ENCODE measurements at places on chromosomes 5 and 9. TPM values are rescaled to one million over a fixed set of nuclear protein-coding genes. Genes with fewer than 3 reads are reported as not detected.

GRCh38 chr9:105975886-105976645, 281.7 kb downstream of the TMEM38B start:
- DNase-seq = no peak

GRCh38 chr9:88174324-88174723, 36.0 kb upstream of the SPATA31C2 start:
- no peak for DNase-seq

GRCh38 chr5:112957036-112957808, 19.4 kb upstream of the DCP2 start:
- DNase-seq = no peak

- DNase-seq = no peak
Measured at GRCh38 chr9:76581731-76582130, 122.7 kb downstream of the GCNT1 start.

DNA sequence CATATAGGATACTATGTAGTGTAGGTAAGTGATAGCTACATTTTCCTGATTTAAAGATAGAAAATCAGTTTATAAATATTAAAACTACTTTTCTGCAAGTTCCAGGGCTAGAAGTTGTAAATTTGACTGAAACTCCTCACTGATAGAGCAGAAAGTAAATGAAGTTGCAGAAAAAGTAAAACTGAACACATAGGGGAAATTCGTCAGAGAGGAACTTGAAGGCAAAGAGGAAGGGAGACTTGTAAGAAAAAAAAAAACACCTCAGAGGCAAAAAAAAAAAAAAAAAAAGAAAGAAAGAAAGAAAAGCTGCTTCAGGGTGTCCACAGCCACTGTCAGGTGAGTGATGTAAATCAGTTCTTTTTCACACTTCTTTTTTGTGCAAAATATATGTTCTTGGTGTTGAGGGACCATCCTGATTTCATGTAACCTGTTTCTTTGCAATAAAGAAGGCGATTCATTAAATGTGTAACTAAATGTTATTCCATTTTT, 336.2 kb upstream of the ZNF462 start:
- DNase-seq = no peak

DNA sequence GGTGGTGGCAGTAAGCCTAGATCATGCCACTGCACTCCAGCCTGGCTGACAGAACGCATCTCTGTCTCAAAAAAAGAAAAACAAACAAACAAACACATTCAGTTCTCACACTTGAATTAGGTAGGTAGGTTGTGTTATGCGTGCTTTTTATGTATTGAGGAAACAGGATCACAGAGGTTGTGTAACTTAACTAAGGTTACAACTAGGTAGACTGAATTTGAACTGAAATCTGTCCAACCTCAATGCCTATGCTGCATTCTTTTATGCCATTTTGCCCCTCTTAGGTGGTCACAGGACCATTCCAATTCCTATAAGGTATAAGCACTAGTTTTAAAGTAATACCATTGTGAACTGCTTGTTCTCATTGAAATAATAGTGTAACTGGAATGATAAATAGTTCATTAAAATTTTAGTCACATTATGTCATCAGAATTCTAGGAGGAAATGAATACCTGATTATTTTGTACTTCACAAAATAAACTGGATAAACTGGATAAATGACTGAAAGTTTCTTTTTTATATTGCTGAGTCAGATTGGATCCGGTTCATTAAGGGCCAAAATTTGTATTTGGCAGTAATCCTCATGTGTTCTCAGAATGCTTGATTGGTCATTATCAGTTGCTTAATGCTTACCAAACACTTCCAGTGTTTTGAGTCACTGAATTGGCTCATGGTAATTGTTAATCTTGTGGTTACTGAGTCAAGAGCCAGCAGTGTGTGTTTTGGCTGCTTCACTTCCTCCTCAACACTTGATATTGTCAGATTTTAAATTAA, 7.1 kb downstream of the UBAP1 start:
- DNase-seq = peak; percentile 33

- DNase-seq = no peak
Measured at GRCh38 chr5:145124806-145125205, 710.3 kb downstream of the PRELID2 start.

- DNase-seq = no peak
Measured at GRCh38 chr5:36300927-36301540, 668 bp downstream of the RANBP3L start.

DNA sequence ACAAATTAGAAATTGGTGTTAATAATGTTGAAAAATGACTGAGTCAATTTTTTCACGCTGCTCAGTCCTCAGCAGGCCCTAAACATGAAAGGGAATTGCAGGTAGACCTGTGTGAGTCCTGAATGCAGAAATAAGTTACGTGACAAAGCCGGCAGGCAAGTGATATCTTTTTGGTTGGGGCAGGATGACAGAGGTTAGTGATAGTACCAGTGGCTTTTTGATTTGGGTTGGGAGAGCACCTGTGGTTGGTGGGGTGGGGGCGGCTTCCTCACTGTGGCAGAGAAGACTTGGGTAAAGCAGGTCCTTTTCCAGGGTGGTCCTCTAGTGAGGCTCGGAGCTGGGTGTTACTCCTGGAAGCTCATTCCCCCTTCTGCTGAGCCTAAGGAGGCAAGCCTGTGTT, 164.7 kb downstream of the TMEM167A start:
- no peak for DNase-seq

DNA sequence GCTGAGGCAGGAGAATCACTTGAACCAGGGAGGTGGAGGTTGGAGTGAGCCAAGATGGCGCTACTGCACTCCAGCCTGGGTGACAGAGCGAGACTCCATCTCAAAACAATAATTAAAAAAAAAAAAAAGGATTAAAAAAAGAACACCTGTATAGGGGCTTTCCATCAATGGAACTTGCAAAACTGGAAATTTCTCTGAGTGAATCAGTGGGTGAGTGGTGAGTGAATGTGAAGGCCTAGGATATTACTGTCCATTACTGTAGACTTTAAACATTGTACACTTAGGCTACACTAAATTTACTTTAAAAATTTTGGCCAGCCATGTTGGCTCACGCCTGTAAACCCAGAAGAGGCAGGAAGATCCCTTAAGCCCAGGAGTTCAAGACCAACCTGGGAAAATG, 5.7 kb upstream of the RARS1 start:
- DNase-seq = no peak

DNA sequence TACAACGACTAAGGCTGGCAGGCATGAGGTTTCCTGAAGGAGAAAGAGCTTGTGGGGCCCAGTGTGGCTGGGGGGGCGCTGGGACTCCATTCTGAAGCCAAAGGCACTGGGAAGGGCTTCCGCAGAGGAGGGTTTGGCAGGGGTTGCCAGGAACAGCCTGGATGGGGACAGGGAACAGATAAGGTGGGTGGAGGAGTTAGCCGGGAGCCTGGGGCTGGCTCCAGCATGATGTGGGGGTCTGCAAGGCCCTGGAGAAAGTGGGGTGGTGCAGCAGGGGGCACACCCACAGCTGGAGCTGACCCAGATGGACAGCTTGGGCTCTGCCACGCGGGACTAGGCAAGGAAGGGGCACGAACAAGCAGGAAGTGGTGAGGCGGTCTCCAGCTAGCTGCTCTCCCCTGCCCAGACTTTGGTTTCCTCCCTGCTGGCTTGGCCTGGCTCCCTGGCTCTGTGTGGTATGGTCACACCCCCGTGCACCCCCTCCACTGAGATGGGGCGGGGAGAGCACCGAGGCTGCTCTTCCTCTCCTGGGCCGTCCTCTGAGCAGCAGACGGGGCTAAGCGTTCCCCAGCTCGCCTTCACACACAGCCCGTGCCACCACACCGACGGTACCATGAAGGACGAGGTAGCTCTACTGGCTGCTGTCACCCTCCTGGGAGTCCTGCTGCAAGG, at the start of gene LTC4S:
Gene LTC4S, plus strand, starts transcription at position 519 of the 672 bp plus-strand sequence. Its CDS starts 95 bp downstream, at position 614.
- peak; percentile 66 for DNase-seq

DNA sequence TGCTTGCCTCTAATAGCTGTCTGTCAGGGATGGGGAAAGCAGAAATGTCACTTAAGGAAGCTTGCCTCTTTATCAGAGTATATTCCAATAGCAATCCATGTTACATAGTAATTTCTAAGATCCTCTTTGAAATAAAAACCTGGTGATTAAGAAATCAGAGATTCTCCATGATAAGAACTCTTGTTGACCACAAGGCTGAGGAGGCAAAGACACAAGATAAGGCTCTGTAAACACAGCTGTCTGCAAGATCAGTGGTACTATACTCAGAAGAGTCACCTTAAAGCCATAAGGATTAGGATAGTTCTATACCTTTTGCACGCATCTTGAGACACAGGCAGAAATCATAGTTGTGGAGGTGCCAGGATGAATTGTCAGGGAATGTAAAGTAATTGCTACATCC, 40.3 kb downstream of the HEXB start:
- DNase-seq = no peak

The OR13C8 gene
- not detected for total RNA-seq

The SARDH gene
- 0.07 TPM for total RNA-seq

The SMIM3 gene
- total RNA-seq = not detected

The PCDHGC5 gene
- 0.46 TPM for total RNA-seq

The STPG3 gene
- total RNA-seq = not detected

The FGD3 gene
- 167 TPM for total RNA-seq

The CFAP90 gene
- not detected for total RNA-seq

The ANKDD1B gene
- total RNA-seq = 1.1 TPM

The SAXO1 gene
- total RNA-seq = not detected

The SLC6A7 gene
- total RNA-seq = not detected

Data from B cell (primary cell).